ENCODE measurements at places on chromosomes 11 and 22. TPM values are rescaled to one million over a fixed set of nuclear protein-coding genes. Genes with fewer than 3 reads are reported as not detected.

DNA sequence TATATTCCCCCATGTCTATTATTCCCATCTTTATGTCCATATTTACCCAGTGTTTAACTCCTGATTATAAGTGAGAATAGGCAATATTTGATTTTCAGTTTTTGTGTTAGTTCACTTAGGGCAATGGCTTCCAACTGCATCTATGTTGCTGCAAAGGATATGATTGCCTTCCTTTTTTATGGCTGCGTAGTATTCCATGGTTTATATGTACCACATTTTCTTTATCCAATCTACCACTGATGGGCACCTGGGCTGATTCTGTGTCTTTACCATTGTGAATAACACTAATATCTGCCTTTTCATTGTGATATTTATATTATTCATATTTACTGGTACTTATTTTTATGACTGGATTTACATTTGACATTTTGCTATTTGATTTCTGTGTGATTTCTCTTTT lies 649.6 kb downstream of the NTM start:
- no peak for DNase-seq

GRCh38 chr22:23911318-23911980 lies 17.3 kb downstream of the MIF start:
- DNase-seq: no peak

DNA sequence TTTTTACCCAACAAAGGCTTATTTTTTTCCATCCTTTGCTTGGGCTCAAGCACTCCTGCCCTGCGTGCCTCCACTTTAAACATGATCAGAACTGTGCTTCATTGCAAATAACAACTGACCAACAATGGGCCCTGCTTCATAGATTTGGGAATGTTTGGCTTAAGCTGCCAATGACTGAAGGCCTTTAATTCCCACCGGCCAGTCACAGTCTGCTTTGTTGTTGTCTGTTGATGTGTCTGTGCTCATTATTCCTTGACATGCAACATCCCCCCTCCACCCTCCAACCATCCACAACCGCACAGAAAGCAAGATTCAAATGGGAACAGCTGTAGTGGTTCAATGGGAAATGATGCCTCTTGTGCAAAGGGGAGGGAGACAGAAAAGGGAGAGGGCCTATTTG lies 23.0 kb downstream of the PAX6 start:
- no peak for DNase-seq

DNA sequence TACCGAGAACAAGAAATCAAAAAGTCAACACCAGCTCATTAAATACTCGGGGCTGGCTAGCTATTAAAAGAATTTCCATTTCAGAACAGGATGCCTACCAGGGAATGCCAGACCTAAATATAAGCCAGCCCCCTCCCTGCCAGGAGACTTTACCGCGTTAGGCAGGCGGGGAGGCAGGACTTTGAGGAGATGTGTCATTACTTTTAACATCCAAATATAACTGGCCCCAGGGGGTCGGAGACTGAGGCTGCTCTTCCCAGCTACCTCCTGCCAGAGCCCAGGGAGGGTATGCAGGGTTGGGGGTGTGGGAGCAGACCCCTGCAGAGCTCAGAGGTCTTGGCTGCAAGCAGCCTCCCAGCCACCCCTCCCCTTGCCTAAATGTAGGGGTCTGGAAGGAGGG lies 183.5 kb downstream of the DSCAML1 start:
- DNase-seq: no peak

- DNase-seq: no peak
Observed at GRCh38 chr11:124670732-124671131, 2.8 kb downstream of the SIAE start.

DNA sequence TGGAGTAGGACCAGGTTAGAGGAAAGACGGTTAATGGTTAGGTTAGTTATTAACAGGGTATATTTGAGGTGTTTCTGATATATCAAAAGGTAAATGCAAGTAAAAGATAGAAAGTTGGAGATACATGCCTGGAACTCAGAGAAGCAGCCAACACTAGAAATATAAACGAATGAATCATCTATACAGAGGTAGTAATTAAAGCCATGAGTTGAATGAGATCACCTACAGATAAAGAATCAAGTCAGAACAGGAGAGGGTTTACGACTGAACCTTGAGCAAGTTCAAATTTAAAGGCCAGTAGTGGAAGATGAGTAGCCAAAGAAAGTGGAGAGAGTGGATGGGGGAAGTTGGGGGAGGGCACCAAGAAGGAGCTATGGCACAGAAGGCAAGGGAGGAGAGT lies 73.9 kb downstream of the SPON1 start:
- DNase-seq: no peak

DNA sequence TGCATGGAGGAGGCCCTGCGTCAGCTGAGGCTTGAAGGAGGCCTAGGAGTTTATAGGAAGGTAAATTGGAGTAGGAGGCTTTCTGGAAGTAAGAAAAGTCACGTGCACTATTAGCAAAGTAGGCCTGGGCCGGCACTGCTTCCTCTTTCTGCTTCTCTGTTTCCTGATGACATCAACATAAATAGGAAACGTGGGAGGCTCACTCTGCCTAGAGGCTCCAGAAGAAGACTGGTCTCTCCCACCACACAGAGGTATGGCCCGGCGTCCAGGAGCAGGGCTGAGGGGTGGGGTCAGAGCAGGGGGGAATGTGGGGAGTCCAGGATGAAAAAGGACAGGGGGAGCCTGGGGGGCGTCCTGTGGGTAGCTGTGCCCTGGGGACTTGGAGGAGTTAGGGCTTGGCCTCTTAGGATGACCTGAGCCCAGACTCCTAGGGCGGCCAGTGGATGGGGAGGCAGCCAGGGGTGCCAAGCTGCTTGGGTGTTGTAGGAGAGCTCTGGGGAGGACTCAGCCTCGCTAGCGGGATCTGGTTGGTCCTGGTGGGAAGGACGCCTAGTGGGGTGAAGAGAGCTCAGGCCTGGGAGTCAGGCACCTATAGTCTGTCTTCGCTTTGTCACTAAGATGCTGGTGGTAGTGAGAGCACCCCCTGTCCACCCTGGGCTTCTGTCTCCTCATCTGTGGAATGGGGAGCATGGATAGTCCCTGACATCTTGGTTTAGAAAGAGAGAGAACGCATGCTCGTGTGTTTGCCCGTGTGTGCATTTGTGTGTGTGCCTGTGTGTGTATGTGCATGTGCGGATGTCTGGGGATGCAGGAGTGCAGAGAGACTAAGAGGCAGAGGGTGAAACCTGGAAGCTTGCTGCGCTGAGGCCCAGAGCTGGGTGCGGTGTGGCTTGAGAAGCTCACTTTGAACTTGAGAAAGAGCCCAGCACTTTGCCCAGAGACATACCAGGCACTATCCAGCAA lies at the start of gene CSF2RB:
Gene CSF2RB, plus strand, starts transcription at position 202 of the 963 bp plus-strand sequence. CDS start 8,580 bp downstream, outside the sequence.
- no peak for DNase-seq

GRCh38 chr11:124834526-124835180 lies 30.6 kb upstream of the ROBO3 start:
- DNase-seq: no peak

GRCh38 chr22:32751065-32751767 lies 50.3 kb upstream of the TIMP3 start:
- no peak for DNase-seq

The RPS25 gene
- total RNA-seq: 875 TPM

The PRG3 gene
- not detected for total RNA-seq

The PKNOX2 gene
- not detected for total RNA-seq

The ASPHD2 gene
- 8.5 TPM for total RNA-seq

The DERL3 gene
- total RNA-seq: 4.7 TPM
